ENCODE measurements at places on chromosomes 16 and 17.

DNA sequence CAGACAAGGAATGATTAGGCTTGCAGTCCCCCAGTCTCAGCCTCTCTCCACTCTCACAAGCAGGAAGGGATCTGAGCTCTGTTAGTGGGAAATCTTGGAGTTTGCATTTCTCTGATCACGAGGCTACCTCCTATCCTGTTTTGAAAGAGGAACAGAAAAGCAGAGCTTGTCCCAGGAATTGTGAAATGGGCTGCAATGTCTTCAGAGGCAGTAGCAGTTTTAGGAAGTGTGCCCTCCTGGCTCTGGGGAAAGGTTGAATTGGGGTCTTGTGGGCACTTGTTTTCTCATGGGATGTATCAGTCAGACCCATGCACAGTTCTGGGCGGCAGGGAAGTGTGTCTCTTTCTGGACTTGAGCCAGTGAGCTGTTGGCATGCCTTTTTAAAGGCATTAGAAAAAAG is 22.8 kb downstream of the NUP85 start:
- no peak for DNase-seq

DNA sequence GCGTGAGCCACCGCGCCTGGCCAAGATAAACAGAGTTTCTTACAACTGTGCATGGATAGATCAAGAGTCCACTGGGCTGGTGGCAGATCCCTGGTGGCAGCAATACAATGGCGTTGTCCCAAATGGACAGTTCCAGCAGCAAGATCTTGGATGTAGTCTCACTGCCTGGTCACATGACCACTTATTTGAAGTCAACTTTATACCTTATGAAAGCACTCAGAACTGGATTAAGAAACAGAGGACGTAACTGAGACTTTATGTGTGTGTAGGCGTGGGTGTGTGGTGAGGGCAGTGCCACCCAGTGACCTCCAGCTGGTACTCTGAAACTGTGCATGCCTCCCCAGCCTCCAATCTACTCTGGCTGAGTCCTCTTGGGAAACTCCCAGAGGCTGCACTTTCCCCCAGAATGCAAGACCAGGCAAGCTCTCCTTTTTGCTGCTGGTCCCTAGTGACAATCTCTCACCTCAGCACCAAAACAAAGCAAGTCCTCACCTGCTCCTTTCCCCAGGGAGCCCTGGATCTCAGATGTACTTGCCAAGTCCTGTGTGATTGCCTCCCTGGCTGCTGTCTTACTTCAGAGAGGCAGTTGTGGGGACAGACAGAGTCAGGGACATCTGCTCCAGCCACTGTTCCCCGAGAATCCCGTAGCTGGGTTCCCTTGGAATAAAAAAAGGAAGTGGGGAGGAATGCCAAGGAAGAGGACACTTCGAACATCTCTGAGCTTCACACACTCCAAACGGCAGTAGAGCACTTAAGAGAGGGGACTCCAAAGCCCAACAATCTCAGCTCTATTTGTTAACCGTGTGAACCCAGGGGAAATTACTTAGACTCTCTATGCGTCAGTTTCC is 11.7 kb upstream of the ST6GALNAC2 start:
- DNase-seq = no peak

GRCh38 chr16:50265260-50265659 is 1.1 kb upstream of the ADCY7 start:
- peak; percentile 68 for DNase-seq

GRCh38 chr16:19419698-19420075 is 2.0 kb downstream of the TMC5 start:
- DNase-seq = no peak

DNA sequence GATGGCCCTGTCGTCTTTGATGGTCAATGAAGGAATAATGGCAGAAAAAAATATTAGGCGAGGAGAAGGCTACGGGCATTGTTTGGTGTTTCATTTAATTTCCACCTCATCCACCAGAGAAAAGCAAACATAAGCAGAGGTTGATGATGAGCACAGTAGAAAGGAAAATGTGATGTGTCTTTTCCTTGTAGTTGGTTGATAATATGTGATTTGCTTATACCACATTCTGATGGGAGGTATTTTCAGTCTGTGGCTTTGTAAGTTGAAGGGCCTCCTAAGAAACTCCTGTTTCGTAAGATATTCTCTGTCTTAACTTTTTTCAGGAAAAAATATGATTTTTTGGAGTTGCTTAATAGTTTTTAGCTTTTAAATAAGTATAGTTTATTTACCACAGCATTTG is 215.7 kb downstream of the PRKCA start:
- DNase-seq = no peak

GRCh38 chr17:41334385-41335305 is 16.0 kb downstream of the KRT33A start:
- DNase-seq = peak; percentile 12

DNA sequence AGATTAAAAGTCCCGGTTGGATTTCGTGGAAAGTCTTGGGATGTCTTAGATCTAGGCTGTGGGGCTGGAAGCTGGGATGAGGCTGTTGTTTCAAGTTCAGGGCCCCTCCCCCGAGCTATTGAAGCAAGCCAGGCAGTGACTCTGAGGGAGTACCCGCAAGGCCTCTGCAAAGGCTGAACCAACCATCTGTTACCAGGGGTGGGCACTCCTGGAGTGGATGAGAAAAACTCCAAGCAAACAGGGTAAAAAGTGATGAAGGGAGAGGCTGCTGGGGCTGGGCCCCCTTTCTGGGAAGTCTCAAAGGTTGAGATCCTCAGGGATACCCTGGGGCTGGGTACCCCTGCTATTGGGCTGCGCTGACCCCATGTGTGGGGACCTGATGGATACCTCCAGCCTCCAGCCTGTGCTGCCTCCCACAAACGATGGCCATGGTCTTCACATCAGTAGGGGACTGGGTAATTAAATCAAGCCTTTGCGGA is 82.4 kb upstream of the KIFC3 start:
- DNase-seq = no peak

DNA sequence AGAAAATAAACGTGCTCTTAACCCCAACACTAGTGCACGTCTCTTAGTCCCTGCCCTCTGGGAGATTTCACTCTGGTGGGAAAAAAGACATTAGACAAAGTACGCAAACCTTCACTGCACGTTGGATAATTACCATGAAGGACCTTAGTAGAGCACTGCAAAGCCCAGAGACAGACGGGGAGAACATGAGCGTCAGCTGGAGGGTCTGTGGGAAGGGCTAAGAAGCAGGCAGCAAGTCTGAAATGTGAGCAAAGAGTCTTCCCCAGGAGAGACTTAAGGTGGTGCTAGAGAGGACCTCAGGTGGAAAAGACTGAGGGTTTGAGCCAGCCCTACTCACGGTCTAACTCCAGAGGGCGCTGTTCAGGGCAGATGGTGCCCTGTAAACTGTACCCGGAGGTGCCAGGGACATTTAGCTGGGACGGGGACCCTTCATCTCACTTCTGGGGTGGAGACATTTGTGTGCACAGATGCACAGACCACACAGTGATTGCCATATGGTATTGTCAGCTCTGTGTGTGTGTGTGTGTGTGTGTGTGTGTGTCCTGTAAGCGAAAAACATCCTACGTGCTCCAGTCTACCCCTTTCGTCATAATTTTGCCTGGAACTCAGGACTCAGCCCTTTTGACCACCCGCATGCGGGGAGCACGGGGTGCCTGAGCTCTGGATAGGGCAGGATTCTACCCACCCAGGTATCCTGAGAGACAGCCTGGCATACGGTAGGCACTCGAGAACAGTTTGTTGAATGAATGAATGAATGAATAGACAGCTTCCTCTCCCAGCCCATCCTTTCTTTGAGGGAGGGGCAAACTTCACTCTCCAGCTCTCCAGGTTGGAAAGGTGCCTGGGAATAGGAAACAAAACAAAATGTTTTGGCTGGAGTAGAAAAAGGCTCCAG is 10.1 kb upstream of the STAC2 start:
- peak; percentile 58 for DNase-seq

DNA sequence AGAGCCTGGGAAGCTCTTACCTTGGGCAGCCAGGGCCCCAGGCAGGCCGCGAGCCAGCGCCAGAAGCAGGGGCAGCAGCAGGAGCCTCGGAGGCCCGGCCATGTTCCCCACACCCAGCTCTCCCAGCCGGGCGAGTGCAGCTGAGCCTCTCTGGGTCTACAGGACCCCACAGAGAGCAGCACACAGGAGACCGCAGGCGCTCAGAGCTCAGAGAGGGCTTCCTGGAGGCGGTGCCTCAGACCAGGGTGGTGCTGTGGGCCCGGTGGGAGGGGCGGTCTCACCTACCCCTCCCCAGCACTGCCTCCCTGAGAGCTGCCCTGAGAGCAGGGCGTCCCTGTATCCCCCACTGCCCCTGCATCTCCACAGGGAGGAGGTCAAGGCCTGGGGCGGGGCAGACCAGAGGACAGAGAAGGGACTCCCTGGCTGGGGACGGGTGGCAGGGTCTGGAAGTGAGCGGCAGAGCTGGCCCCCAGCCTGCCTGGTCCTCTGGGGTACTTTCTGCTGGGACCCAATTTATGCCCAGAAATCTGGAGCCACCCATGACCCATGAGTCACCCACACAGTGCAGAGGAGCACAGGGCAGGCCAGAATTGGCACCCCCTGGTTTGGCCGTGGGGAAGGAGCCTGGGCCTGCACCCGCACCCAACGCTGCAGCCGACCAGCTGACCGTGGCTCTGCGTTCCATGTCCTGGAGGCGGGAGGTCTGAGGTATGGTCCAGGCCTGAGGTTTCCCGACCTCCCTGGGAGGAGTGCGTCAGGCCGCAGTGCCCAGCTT is at the start of gene CD7:
Gene CD7, minus strand, starts transcription at position 215 of the 775 bp plus-strand sequence. Its CDS starts 113 bp downstream, at position 102.
- DNase-seq = peak; percentile 69

DNA sequence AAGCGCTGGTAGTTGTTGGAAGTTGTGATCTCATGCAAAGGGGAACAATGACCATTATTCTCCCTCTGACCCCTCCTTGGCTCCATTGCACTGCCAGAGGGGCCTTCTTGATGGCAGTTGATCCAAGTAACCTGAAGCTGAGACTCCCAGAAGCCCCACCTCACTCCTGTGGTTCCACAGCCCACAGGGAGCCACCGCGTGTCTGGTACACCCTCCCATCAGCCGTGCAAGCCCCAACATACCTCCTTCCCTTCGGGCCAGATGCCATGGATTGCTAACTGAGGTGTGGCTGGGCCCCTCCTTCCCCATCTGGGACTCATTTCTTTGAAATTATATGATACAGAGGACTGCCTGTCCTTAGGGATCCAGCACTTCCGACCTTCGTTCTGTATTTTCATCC is 17.8 kb downstream of the SAP30BP start:
- DNase-seq = no peak

GRCh38 chr17:3838206-3838605 is 7.8 kb downstream of the NCBP3 start:
- no peak for DNase-seq

GRCh38 chr16:57537581-57538234 is 1.3 kb upstream of the CCDC102A start:
- no peak for DNase-seq

GRCh38 chr16:89744813-89745212 is 23.5 kb downstream of the ZNF276 start:
- DNase-seq = no peak

GRCh38 chr17:39672522-39673334 is 4.5 kb downstream of the PNMT start:
- DNase-seq = no peak

DNA sequence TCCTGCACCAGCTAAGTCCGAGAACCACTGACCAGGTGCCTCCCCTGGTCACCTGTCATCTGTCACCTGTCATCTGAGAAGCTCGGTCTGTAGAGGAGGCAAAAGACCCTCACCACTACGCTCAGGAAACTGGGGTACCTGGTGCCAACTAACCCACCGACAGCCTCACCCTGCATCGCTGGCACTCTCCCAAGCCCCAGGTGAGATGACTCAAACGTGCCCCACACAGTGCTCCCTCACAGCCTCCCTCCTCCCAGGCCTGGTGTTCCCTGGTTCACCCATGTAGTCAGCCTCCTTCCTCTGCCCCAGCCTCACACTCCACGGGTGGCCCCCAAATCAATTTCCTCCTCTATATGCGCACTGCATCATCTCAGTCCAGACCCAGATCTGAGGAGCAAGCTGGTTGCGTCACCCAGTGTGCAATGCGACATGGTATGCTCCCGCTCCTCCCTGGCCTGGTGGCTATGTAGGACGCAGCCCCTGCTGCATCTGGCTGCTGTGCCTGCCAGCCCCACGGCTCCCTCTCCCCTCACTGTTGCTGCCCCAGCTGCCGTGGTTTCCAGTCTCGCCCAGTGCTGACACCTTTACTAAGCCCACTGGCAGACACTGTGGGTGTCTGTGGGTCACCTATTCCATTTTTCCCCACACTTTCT is 68.3 kb downstream of the GTF3C1 start:
- no peak for DNase-seq

GRCh38 chr16:85602402-85603202 is 10.5 kb upstream of the GSE1 start:
- DNase-seq = no peak

- no peak for DNase-seq
These were observed 89.5 kb downstream of the ABCC1 start for GRCh38 chr16:16038950-16039349.

GRCh38 chr16:83969771-83970429 is 1.9 kb downstream of the NECAB2 start:
- no peak for DNase-seq

- no peak for DNase-seq
These were observed 5.0 kb upstream of the ALDH3A1 start for GRCh38 chr17:19753051-19753509.

GRCh38 chr17:4566785-4567184 is 6.4 kb upstream of the GGT6 start:
- peak; percentile 31 for DNase-seq

All from CD4-positive, alpha-beta T cell treated with Interleukin-4 for 4 hours (primary cell).